Thymus (tissue), 14 donors: ENCODE measurements at places on chromosomes 6 and 20.
A peak's percentile ranks its signal among the peaks of the same experiment; 100 is the strongest.

GRCh38 chr20:9028419-9028818, 40.5 kb upstream of the PLCB4 start:
- no peak for DNase-seq

- no peak for DNase-seq
Measured at GRCh38 chr6:135189344-135189743, 8.2 kb downstream of the MYB start.

DNA sequence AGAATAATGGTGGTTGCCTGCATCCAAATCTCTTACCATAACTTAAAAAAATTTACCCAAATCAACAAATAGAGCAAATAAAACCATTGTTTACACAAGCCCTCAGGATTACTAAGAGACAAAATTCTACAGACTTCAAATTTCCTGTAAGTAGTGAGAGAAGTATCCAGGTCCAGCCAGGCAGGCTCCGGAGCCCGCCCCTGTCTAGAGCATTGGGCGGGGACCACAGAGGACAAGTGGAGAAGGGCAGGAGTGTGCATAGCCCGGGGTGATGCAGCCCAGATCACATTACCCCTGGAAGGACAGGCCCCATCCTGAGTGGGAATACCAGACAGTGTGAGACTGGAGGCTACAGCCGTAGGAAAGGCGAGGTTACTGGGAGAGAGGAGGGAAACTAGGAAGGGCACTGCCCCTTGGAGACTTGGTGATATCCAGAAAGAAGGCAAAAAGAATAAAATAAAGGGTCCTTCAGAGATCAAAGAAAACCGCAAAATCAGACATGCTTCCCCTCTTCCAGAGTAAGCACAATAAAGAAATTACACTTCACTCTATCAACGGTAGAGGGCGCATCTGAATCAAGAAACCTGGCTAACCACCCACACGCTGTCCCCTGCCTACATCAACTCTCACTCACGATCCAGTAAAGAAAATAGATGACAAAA, 26.6 kb downstream of the RIN2 start:
- DNase-seq: peak; percentile 39

DNA sequence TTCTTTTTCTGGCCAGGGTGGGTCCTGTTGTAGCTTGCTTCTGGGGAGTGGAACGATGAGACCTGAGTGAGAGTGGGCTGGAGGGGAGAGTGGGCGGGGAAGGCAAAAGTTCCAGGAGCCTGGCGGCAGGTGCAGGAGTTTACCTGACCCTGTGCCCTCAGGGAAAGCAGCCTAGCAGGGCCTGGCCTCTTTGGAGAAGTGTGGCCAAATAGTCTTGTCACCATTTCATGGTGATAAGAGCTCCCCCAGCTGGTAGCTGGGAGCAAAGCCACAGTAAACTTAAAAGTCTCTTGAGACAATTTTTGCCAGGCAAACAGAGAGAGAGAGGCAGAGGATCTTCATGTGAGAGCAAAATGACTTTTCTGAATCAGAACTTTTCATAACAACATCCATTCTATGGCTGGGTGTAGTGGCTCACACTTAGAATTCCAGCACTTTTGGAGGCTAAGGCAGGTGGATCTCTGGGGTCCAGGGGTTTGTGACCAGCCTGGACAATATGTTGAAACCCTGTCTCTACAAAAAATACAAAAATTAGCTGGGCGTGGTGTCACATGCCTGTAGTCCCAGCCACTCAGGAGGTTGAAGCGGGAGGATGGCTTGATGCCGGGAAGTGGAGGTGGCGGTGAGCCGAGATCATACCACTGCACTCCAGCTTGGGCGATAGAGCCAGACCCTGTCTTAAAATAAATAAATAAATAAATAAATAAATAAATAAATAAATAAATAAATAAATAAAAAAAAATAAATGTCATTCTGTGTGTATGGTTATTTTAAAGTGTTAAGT, 161.8 kb upstream of the SCGN start:
- DNase-seq: peak; percentile 87

GRCh38 chr6:122624853-122625252, 14.6 kb downstream of the PKIB start:
- DNase-seq: no peak

DNA sequence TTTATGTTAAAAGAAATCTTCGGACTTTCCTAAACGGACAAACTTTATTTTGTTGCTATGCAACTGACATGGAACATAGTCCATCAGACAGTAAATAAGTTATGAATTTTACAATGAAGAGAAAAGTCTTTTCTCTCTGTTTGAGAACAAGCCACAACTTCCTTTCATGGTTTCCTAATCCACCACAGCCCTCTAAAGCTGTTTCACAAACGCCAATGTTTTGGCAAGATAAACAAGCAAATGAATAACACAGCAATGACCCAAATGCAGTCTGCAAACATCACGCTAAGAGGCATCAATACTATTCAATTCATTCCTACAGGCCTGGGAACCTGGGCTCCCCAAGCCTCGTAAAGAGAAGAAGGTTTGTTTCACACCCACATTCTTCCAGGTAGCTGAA, 60.4 kb downstream of the HAO1 start:
- no peak for DNase-seq
